NCI-H345 (cell line): ENCODE measurements at places on chromosomes 3 and 15.

DNA sequence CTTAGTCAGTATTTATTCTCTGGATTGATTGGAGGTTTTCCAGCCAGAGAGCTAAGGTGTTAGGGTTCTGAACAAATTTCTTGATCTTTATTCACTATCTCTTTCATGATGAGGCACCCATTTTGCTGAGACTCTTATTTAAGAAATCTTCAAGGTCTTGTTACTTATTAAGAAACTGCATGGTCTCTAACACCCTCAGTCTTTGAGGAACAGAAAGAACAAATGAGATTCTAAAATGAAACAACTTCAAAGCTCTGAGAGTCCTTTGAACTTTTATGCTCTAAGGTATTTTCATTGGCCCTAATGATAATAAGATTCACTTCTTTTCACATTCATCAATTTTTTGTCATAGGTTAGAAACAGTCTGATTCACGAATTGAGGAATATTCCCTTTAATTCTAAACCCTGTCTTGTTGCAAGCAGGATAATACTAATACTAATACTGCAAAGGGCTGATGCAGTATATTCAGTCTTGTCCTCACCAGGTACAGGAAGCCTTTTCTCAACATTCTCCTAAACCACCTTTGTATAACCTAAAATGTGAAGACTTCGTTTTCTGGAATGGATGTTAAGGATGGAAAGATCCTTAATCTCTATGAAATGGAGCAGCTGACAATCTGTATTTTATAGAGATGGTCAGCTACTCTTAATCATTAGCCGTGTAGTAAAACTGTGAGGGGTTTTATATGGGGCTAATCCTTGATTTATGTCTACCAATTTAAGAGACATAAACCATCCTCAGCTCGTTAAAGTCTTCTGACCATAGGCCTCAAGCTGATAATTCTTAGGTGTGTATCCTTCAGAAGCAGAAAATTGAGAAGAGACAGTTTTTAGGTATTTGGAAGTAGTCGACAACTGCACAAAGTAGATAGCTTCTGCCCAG is 198.3 kb downstream of the OTOL1 start:
- no peak for DNase-seq

DNA sequence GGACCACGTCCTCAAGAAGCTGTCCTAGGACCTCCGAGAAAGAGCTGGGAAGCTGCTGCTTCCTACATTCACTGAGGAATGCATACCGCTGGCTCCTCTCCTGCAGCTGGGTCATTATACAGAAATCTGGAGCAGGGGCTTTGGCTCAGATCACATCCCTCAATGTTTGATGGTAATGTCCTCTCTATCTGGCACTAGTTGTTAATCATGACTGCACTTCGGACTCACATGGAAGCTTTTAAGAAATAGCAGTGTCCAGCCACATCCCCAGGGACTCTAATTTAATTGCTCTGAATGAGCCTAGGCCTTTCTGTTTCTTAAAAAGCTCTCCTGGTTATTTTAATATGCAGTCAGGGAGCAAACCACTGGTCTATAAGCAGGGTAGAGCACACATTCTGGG is 25.7 kb upstream of the MYRIP start:
- DNase-seq, result no peak

- DNase-seq, result no peak
Measured at GRCh38 chr3:158333736-158334135, 223.8 kb downstream of the RSRC1 start.

DNA sequence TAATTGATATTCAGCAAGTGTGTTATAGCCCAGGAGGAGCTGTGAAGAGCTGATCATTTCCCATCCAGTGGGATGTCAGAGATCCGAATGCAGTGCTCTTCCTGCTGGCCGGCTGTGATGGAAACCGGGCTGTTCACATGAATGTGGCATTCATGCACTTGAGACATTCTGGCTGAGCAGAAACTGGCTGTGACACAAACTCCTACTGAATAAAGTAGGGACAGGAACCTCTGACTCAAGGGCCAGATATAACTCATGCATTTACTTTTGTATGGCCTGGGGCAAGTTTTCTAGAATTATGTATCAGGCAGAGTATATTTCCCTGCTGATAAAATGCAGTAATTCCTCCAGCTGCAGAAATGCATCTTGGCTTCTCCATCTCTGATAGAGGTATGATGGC is 83.4 kb upstream of the FAM3D start:
- no peak for DNase-seq

GRCh38 chr3:30934208-30934550 is 39.7 kb upstream of the GADL1 start:
- DNase-seq, result peak; percentile 65

DNA sequence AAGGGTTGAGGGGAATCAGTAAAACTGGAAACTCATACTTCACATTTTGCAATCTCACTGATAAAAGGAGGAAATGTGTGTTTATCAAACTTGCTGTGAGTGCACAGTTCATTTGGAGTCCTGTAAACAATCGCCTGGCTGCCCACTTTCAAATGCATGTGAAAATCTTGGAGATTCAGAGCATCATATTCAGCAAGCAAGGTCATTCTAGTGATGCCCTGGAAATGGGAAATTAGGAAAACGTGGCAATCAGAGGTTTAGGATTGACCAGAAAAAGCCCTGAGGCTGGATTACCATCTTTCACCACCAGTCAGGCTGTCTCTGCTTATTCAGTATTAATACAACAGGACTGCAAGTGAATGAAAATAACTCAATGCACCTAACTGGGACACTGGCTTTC is 23.9 kb downstream of the DPH6 start:
- no peak for DNase-seq

GRCh38 chr15:88043396-88043795 is 213.1 kb downstream of the NTRK3 start:
- DNase-seq, result no peak

GRCh38 chr3:184654375-184654774 is 57.5 kb downstream of the MAGEF1 start:
- no peak for DNase-seq

- no peak for DNase-seq
Measured at GRCh38 chr15:63492541-63493077, 11.8 kb upstream of the USP3 start.

DNA sequence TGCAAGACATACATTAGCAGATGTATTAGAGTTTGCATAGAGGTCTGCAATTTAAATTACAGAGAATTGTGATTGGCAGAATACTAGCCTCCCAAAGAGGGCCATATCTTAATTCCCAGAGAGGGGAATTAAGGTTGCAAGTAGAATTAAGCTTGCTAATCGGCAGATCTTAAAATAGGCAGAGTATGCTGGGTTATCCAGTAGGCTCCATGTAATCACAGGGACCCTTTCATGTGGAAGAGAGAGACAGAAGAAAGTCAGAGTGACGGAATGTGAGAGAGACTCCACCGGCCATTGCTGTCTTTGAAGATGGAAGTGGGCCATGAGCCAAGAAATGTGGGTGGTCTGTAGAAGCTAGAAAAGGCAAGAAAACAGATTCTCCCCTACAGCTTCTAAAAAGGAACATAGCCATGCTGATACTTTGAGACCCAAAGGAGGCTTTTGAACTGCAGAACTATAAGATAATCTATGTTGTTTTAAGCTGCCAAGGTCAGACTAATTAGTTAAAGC is 38.8 kb downstream of the IMPG2 start:
- DNase-seq, result no peak

DNA sequence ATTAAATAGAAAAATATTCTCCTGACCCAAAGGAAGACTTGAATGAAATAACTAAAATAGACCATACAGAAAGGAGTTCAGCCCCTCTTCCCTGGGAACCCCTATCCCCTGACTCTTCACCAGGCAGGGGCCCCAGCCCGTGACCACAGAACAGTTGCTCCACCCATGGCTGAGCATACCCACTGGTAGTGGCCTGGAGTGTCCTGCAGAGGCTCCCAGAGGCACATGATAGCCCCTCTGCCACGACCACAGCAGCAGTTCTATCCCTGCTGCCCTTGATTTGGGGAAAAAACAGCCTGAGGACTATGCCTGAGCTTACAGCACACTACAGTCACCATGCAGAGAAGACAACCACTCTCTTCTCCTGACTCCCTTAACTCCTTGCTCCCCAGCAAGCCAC is 31.8 kb downstream of the TTC14 start:
- no peak for DNase-seq

- no peak for DNase-seq
Measured at GRCh38 chr15:71411538-71412482, 296.5 kb downstream of the THSD4 start.

DNA sequence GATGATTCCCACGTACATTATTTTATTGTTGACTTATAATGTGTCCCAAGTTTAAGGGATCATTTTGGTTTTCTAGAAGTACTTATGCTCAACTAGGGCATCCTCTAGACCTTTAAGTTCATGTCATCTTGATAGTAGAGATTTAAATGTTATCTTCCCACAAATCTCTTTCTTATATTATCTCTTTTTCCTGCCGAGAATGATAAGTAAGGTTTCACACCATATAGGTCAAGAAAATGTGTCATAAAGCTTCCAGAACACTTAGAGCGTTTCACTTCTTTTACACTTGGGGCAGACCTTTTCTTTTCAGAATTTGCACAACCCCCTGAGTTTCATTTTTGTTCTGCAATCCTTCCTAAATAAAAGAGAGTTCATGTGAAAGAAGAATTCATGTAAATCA is 142.0 kb upstream of the CBLB start:
- no peak for DNase-seq

DNA sequence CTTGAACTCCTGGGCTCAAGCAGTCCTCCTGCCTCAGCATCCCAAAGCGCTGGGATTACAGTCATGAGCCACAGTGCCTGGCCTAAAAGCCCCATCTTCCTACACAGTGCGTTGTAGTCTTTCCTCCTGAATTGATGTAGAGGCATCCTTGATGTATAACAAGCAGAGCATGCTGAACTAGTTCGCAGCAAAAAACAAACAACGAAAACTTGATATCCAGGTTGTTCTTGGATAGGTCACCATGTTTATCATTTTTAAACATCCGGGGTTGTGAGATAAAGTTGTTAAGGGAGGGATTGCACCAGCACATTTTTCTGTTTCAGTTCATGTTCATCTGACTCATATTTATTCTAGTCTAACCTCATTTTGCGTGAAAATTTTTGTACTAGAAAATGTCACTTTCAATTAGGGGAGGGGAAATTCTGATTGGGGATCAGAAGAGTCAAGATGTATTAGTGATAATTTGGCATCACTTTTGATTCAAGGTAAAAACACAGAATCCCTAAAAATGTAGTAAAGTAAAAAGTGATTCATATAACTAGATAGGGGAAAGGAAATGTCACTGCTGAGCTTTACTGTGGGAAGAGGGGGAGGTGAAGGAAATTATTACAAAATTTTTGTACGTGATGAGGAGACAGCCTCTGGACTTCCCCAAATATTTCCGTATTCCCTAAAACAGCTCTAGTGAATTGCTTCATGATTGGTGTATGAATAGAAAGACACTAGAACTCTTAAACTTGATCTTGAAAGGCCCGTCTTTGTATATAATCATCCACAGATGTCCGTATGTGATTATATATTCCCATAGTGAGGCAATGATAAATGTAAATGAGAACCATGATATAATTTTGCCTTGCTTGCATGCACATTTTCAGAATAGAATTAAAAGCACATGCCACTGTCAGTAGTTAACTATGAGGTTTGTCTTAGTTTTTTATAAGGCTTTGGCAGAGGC is 22.9 kb downstream of the RAB8B start:
- no peak for DNase-seq

- no peak for DNase-seq
Measured at GRCh38 chr15:92502336-92502735, 108.7 kb downstream of the ST8SIA2 start.

DNA sequence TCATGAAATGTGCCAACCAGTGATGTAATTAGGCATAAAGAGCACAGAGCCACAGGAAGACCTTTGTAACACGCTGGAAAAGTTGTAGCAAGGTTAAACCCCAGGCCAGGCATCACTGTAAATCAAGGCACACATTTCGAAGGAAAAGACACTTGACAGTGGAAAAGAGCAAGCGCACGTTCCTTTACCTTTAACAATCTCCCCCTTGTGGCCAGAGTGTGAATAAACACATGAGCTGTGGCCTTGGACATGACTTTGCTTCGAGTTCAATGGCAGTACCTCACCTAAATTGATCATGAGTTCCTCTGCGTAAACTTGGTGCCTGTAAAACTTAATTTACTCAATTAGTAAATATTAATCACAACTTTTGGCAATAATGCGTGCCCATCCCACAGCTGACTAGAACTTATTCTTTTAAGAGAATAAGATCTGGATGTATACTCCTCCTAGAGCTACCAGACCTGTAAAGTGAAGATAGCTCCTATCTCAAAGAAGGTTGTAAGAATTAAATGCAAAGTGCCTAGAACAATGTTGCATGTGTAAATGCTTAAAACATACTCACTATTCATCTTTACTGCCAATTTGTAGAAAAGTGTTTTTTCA is 757.0 kb upstream of the NECTIN3 start:
- peak; percentile 24 for DNase-seq

GRCh38 chr3:186964616-186965015 is 34.3 kb downstream of the ST6GAL1 start:
- DNase-seq, result no peak

- no peak for DNase-seq
Measured at GRCh38 chr3:108998436-108998835, 44.8 kb upstream of the GUCA1C start.

DNA sequence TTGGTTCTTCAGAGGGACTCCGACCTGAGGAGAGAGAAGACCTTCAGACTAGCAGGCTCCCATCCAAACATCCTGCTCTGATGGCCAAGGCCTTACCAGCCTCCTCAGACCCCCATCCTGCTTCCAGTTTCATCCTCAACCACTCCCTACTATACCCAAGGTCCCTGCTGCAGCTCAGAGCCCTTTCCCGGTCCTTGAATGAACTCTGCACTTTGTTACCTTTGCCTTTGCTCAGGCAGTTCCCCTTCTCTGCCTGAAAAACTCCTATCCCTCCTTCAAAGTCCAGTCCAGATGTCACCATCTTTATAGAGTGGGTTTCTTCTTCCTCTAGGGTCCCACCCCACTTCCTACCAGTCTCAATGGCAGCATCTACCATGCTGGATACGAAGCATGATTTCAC is 13.1 kb downstream of the EFCAB12 start:
- no peak for DNase-seq

GRCh38 chr3:35679409-35680080 is 40.2 kb downstream of the ARPP21 start:
- no peak for DNase-seq

- no peak for DNase-seq
Measured at GRCh38 chr15:70569714-70570231, 193.6 kb downstream of the UACA start.

DNA sequence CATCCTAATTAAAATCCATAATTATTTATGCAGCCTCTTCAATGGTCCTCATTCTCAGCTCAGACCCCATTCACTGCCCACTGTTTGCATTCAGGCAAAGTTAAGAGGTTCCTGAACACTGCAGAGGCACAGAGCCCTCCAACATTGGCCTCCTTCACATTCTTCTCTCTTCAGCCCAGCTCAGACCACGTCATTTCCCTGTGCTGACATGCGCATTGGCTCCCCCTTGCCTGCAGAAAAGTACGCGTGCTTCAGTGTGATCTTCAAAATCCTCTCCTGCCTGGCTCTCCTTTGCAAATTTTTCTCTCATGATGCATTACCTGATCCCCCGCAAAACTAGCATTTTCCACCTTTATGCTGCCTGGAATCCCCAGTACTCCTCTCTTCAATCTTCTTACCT is 552.3 kb downstream of the NTRK3 start:
- DNase-seq, result no peak
